ENCODE measurements at places on chromosomes 16 and 17.
A peak's percentile ranks its signal among the peaks of the same experiment; 100 is the strongest.

- no peak for DNase-seq
These were observed at the start of gene KRTAP4-16 for GRCh38 chr17:41101586-41102259. KRTAP4-16 (minus strand) TSS chr17:41102209; CDS start chr17:41102209, 0 bp downstream.

GRCh38 chr17:28718333-28719020, 809 bp upstream of the RAB34 start:
- DNase-seq, result no peak

GRCh38 chr17:32746280-32746679, 130.6 kb downstream of the MYO1D start:
- DNase-seq, result no peak

DNA sequence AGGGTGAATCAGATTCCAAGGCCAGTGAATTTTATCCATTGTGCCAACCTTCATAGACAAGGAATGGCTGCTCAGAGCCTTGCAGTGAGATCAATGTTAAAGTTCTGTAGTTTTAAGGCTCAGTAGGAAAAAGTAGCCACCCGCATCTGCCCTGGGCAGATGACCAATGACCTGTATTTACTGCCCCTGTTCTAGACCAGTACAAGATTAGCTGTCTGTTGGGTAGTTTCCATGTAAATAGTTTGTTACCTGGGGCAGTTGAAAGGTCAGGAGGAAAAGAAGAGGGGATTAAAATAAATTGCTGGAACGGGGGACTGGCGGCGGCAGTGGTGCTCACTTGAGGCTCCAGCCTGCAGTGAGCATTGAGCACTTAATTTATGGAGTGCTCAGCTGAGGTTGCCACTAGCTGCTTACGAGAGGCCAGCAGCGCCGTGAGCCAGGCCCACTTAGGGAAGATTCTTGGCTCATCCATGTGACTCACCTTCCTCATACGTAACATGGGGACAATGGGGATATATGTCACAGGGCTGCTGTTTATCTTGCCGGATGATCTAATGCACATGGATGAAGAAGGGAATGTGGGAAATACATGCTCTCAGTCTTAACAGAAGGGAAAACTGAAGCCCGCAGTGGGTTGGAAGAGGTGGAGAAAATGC, 10.7 kb upstream of the NOS2 start:
- DNase-seq, result no peak

- DNase-seq, result no peak
These were observed 12.5 kb downstream of the TAF1C start for GRCh38 chr16:84174396-84174795.

DNA sequence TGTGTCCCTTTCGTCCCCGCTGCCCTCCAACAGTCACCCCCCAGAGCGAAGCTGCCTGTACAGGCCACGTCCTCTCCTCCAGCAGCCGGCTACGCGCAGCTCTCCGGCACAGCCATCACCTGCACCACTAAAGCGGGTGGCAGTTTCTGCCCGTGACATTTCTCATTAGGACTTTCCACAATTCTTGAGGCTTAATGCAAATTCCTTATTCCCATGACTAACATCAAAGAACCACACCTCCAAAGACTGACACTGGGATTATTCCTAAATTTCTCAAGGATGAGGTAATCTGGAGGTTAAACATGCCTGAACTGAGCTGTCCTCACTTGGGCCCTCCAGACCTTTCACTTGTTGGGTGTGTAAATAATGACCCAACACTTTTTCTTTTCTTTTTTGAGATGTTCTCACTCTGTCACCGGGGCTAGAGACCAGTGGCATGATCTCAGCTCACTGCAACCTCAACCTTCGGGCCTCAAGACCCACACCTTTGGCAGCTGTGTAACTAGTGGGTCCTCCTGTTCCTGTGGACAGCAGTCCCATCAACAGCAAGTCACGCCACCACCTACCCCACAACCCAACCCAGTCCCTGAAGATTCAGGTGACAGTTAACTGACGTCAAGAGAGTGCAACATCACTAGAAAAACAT, 11.7 kb downstream of the ANKRD11 start:
- DNase-seq, result no peak

DNA sequence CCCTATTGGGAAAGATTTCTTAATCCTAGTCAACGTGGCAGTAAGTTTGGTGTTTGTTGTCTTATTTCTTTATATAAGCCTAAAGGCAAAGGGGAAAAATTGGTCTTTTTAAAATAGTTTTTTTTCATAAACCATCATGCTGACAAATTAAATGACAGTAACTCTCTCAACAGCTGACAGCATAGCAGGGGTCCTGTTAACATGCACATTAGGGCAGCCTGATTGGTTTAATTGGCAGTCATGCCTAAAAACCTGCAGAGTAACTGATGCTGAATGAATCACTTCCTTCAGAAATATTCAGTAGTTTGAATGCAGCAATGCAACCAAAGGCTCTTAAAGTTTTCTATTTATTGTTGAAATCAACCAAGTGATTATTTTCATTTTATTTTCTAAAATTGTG, 85.4 kb downstream of the ITFG1 start:
- DNase-seq, result no peak

GRCh38 chr16:11915114-11915643, 577 bp downstream of the GSPT1 start:
- peak; percentile 28 for DNase-seq

DNA sequence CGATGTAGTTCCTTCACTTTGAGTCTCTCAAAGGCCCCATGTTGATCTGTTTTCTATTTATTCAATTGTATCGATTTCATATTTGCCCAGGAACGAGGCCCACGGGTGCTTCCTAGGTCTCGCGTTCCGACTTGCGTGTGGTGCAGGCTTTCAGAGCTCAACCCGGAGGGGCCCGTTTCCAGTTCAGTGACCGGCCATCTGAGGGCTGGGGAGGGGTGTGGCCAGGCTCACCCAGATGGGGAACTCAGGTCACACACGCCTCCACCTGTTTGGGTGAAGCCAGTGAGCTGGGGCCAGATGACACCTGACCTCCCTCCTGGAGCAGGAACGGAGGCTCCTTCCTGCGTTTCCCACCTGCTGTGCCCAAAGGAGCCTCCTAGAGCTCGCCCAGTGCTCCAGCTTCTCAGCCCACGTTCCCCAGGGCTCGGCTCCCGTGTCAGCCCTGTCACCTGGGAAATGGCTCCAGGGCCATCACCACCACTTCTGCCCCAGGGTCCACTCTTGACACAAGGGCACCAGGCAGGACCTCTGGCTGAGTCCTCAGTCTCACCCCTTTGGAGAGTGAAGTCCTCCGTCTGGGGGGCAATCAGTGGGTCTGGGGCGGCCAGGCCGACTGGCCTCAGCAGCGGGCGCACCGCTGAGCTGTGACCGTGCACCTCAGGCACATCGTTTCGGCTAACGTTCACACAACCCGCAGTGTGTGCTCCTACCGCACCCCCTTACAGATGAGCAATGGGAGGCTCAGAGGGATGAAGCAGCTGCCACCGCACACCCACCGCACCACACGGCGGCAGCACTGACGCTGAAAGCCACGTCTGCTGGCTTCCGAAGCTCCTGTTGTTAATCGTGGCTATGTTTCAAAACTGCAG, 18.0 kb downstream of the FOXF1 start:
- DNase-seq, result no peak

DNA sequence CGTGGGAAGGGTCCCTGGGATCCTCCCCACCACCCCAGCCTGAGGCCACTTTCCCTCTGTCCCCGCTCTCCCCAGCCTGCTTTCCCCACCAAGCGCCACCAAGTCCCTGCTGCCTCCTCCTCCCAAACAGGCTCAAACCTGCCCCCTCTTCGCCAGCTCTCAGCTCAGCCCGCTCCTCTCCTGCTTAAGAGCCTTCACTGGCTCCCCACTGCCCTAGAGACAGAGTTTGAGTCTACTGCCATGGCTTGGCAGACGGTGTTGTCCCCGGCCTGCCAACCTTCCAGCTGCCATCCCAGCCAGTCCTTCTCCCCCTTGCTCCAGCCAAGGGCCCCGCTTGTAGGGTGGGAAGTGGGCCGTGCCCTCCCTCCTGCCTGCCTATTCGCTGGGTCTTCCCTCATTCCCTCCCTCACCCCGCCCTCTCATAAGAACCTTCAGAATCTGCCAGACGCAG, 11.1 kb downstream of the IL4R start:
- DNase-seq, result no peak

DNA sequence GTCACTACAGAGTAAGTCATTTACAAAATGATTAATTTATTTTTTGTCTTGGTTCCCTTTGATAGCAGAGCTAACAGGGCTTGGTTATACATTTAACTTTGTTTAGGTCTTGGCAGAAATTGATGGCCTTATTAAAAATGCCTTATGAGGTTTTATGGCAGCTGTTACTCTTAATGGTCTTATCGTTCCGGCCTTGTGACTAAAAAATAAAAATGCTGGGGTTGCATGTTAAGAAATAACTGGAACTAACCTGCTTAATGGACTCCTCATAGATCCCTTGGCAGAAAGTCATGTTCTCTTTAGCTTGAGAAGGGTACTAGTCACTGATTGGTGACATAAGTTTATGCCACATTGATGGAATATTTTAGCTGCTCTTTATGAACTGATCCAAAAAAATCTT, 18.3 kb downstream of the COX11 start:
- DNase-seq, result no peak

DNA sequence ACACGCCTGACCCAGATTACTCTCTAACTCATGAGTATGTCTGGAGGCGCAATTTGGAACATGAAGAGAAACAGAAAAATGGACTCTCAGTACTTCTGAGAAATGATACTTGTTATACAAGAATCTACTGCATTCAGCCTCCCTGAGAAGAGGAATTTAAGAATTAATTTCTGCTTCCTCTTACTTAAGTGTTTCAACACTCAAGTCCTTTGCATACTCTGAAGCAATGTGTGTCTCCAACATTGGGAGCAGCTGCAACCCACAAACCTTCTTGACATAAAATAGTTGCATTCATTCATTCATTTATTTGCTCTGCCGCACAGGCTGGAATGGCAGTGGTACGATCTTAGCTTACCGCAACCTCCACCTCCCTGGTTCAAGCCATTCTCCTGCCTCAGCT, 199.8 kb downstream of the NPIPA7 start:
- no peak for DNase-seq

DNA sequence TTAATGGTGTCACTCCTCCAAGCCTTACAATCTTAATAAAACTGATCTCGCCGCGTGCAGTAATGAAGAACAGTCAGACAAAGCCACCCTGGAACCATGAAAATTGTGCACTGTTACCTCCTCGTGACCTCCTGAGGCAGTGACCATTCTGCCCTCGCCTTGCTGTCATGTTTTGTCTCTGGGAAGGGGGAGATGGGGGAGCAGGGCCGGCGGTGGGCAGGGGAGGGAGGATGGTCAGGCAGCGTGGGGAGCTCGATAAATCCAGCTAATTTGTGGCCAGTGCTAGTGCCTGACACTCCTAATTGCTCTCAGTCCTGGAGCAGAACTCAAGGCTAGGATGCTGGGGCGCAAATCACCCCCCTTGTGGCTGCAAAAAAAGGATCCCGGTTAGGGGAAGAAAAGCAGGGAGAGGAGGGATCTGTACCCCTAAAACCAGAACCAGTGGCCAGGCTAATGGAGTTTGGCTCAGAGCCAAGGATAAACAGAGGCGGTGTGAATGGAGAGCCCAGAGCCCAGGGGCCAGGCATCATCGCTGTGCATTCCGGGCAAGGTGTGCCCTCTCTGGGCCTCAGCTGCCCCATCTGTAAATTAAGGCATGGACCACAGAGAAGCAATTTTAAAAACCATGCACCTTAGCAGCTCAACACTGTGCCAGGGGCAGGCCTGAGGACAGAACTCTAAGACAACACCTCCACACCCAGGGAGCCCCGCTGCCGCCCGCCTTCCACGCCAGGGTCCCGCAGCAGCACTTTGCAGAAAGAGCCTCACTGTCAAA, 113.3 kb downstream of the ZNF423 start:
- DNase-seq, result no peak

GRCh38 chr16:56295739-56296527, 104.6 kb downstream of the GNAO1 start:
- DNase-seq, result no peak

DNA sequence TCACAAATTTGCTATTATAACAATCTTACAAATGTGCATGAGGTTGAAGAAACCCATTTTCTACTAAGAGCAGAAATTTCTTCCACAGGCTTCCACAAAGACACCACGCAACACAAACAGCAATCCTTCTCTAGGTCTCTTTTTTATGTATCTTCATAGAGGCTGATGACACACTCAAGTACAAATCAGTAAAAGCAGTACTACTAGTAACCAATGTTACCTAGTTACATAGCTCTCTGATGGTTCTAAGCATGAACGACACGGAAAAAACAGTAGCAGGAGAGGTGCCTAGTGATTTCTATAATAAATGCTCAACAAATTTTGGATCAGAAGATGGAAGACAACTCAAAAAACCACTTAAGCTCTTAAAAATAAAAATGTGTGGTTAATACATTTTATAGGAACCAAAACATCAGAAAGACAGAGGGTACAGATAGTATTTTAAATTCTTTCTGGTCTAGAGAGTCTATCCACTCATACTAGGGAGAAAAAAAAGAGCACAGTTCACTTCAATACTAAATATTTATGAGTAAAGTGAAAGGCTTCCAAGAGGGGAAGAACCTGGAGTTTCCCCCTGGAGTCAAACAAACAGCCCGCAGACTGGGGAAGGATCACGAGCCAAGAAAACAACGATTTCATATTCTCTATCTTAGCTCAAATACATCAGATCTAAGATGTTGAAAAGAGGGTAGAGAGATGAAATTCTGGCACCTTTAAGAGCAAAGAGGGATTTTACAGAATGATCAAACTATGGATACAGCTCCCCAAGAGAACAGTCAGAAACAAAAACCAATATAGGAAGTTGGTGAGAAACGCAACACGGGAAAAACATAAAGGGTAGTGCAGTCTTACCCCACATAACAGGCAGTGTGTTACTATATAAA, 40.2 kb downstream of the SMG6 start:
- no peak for DNase-seq

DNA sequence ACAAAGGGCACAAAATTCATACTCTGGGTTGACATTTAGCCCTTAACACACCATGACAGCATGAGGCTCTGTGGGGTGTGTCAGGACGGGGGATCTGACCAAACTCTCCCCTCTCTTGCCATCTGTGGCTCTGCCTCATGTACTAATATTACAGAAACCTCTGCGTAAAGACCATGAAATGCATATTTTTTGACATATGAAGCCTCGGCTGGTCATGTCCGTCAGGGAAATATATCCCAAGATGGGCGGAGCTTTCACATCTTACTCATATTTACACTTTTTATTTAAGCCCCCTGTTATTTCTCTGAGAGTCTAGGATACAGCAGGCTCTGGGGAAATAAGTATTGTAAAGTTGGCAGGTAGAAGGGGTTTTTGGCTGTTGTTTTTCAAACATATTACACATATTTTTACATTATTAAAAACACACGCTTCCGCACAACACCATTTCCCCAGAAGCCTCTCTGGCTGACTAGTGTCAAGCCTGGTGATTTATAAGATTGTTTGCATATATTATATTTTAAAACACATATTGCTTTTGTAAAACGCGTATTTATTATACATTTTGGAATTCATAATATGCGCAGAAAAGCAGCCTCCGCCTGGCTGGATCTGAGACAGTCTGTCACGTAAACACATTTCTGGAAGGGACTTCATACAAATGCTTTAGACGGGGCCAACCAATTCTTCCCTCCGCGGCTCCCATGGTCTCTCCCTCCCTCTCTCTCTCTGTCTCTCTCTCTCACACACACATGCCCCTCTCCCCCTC, 237.7 kb upstream of the ZFHX3 start:
- no peak for DNase-seq

- no peak for DNase-seq
These were observed 17.8 kb downstream of the MPHOSPH6 start for GRCh38 chr16:82152196-82152595.

- peak; percentile 59 for DNase-seq
These were observed at the start of gene HOXB9 for GRCh38 chr17:48626245-48627117. HOXB9 (minus strand) TSS chr17:48626358; CDS start chr17:48626269, 89 bp downstream.

- DNase-seq, result no peak
These were observed 17.1 kb upstream of the TMEM94 start for GRCh38 chr17:75439287-75439686.

GRCh38 chr16:23452572-23453337, at the start of gene COG7:
COG7 (minus strand) TSS chr16:23453189; CDS start chr16:23452994, 195 bp downstream.
- DNase-seq, result peak; percentile 78

- DNase-seq, result no peak
These were observed 13.5 kb downstream of the ACOX1 start for GRCh38 chr17:75965468-75965867.

All from stimulated activated CD4-positive, alpha-beta T cell treated with anti-CD3 and anti-CD28 coated beads, Interleukin-4, amount 100 ng/mL, for 4 hours (primary cell).